NCI-H748 treated with DMSO at 0.1 percent for 48 hours (cell line): ENCODE measurements at places on chromosomes 11 and 22.

DNA sequence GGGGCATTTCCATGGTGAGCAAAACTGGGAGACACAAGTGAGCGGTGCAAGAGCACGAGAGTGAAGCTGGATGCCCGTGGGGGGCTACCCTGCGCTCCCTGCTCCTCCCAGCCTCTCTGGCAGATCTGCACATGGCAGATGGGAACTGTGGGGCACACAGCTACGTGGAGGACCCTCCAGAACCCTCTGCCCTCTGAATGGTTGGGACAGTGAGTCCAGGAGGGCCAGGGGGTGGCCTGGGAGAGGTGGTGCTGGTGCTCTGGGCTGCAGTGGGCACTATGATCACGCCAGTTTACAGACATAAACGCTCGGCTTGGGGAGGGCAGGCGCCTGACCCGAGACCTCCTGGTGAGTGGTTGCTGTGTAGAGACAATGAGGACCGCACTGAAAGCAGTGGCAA, 205.9 kb downstream of the CTTN start:
- DNase-seq, result no peak

DNA sequence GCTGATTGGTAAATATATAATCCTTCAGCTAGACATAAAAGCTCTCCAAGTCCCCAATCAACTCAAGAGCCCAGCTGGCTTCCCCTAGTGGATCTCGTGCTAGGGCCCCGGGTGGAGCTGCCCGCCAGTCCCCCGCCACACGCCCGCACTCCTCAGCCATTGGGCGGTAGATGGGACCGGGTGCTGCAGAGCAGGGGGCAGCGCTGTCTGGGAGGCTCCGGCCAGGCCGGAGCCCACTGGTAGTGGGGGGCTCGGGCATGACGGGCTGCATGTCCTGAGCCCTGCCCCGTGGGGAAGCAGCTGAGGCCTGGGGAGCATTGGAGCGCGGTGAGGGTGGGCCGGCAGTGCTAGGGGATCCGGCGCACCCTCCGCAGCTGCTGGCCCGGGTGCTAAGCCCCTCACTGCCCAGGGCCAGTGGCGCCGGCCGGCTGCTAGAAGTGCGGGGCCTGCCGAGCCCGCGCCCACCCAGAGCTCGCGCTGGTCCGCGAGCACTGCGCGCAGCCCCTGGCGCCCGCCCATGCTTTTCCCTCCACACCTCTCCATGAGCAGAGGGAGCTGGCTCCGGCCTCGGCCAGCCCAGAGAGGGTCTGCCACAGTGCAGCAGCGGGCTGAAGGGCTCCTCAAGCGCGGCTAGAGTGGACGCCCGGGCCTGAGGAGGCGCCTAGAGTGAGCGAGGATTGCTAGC, 1680.6 kb upstream of the RAG2 start:
- no peak for DNase-seq

DNA sequence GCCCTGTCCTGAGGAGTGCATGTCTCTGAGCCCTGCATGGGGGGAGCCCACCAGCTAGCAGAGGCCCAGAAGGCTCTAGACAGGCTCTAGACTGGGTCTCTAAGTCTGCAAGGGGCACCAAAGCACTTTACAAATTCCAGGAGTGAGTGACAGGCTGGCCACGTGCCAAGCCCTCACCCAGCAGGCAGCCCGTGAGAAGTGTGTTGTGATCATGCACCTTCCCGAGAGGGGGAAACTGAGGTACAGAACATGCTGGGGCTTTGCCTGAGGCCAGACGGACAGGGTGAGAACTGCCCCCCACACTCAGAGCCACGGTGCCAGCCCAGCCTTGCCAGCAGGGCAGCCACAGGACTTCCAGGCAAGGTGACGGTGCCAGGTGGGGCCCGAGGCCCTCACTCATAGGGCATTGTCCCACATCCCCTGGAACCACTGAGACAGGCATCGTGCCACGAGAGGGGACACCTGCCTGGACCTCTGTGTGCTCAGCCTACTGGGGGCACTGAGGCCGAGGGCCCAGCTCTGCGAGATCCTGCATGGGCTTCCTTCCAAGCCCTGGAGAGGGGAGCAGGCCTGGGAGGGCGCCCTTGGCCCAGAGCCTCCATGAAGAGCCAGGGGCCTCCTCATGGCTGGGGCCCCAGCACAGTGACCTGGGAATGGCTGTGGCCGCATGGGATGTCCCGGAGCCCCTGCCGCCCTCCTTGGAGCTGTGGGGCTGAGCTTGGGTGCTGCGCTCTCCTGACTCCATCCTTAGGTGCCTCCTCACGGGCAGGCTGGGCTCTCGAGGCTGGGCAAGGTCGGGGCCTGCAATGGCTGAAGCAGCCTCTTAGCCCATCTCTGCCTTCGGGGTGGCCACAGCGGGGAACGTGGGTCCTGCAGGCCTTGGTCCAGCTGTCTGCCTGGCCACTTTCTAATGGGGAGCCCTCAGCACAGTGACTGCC, 121.5 kb downstream of the KCNQ1OT1 start:
- DNase-seq, result no peak

DNA sequence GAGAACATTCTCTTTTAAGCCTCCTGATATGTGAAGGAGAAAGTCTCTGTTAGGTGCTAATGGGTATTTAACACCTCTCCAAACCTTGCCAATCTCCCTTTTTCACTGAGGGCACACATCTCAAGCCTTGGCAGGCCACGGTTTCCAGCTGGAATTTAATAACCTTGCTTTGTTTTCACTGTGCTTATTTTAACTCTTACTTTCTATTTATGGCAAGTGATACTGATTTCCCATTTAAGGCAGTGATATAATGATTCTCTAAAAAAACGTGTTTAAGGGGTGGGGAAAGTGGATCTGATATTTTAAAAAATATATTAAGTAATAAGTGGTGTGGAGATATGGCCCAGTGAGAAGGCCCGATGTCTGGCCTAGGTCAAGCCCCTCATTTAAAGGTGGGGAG, 1.1 kb upstream of the RASD2 start:
- no peak for DNase-seq

DNA sequence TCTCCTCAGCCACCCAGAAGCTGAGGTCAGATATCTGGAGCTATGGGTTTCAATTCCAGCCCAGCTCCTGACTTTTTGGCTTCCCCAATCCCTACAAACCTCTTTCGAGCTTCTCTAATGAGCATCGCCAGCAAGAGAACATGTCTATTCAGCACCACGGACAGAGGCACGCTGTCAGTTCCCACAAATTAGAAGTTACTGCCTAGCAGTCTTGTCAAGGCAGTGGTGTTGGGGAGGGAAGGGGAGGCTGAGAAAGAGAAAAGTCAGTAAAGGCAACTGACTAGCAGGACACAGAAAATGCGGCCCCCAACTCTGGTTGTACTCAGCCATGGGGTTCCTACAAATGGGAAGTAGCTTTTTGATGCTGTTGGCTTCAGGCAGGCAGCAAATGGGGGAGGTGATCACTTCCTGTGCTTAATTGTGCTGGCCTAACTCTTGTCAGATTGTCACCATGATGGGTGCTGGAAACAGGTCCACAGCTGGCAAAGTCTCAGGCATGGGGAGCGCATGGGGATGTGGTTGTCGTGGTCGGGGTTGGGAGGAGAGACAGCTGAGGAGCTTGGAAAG, 205.9 kb downstream of the ST3GAL4 start:
- DNase-seq, result no peak

DNA sequence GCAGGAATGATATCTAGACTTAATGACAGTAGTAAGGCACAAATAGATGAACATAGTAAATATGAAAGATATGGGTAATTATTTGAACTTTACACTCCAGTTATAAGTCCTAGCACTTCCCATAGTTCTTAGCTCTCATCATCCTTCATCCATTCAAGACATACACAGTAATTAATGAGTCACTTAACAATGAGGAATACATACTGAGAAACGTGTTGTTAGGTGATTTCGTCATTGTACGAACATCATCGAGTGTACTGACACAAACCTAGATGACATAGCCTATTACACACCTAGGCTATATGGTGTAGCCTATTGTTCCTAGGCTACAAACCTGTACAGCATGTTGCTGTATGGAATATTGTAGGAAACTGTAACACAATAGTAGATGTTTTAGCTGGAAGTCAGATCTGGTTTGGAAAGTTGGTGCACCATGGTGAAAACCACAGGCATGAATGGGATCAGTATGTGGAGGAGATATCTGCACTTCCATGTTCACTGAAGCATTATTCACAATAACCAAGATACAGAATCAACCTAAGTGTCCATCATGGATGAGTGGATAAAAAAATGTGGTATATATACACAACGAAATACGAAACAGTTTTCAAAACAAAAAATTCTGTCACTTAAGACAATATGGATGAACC, 229.9 kb upstream of the PITPNB start:
- no peak for DNase-seq

DNA sequence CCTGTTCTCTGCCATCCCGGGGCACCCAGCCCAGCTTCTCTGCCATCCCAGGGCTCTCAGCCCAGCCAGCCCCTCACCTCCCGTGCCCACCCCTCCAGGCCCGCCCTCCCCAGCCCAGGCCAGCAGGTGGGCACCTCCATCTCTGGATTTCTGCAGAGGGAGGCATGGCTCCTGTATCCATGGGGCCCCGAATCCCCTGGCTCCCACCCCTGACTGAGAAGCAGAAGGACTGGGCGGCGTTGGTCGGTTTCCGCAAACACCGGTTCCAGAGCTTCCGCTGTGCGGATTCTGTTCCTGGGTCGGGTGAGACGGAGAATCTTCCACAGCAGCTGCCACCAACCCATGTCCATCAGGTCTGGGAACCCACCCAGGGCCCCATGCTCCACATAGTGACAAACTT, 240.3 kb downstream of the BRD1 start:
- DNase-seq, result no peak

GRCh38 chr22:46857142-46857884, 94.9 kb downstream of the TBC1D22A start:
- DNase-seq, result no peak

DNA sequence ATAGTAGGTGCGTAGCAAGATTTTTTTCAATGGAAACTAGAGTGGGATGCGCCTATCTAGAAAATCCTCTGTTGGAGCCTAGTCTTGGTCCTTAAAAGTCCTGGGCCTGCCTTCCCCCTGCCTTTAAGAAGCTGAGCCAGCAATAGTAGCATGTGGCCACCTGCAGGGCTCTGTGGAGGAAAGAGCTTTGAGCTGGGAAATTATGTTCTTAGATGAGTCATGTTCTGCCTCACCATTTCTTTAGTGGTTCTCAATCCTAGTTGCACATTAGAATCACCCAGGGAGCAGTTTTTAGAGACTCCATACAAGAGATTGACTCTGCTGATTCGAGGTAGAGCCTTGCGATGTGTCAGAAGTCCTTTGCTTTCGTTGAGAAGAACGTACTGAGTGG, 133.5 kb downstream of the COMMD9 start:
- DNase-seq, result no peak
